ENCODE measurements at places on chromosomes 3 and 15. TPM values are rescaled to one million over a fixed set of nuclear protein-coding genes. Genes with fewer than 3 reads are reported as not detected.

GRCh38 chr3:65986285-65986684, 52.4 kb downstream of the MAGI1 start:
- DNase-seq, result no peak

- DNase-seq, result no peak
Observed at GRCh38 chr3:149188494-149188893, 33.1 kb downstream of the CP start.

DNA sequence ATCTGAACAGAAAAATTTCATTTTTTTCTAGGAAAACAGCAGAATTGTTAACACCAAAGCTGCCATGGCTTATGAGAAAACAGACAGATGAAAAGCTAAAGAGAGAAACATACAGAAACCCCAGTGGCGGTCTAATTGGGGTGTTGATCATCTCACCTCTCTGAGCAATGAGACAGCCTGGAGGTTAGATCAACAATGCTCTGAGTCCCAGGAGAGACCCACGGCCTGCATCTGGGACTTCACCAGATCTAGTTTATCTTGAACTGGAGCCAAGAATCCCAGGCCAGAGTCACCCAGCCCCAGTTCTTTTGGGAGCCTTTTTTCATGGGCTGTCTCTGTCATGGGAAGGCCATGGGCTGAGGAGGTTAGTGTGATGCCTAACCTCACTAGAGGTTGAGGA, 3.5 kb upstream of the GALNT15 start:
- no peak for DNase-seq

DNA sequence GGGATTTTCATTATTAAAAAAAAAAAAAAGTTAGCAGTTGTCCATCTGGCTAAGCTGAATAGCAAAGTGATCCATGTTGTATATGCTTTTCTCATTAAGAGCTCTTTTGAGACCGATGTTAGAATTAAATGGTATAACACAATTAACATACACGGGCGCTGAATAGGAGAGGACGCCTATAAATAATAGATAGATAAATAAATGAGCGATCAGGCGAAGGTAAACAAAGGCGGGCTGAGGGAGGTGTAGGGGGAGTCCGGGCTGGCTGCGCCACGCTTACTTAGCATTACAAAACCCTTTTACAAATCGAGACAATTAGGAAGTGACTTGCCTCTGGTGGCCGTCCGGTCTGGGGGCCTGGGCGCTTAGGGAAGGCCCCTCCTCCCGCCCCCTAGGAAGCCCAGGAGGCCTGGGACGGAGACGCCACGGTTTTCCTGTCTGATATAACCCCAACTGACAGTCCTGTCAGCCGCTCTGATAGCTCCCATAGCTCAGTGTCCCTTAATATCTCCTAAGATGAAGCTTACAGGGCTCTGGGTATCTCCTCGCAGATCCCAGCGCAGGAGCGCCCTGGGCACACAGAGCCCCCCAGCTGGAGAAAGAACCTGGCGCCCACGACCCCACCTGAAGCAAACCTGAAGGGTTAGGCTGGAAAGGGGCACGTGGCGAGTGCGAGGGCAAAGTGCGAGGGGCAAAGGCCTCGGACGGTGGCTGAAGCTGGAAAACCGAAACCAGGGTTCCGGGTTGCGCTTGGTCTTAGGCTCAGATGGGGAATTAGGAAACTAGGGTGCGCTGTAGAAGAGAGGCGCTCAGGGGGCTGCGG, 3.6 kb downstream of the SOX14 start:
- DNase-seq, result no peak

GRCh38 chr3:102230057-102230456, 204.8 kb upstream of the ZPLD1 start:
- no peak for DNase-seq

The ALDH1L1 gene
- total RNA-seq, result 5.6 TPM

GRCh38 chr3:48595526-48596121, 495 bp upstream of the COL7A1 start:
- peak; percentile 93 for DNase-seq

GRCh38 chr3:98812851-98813374, 49.8 kb downstream of the ST3GAL6 start:
- DNase-seq, result no peak

The ZNF654 gene
- 20.2 TPM for total RNA-seq

GRCh38 chr15:90561344-90562244, 31.9 kb downstream of the CRTC3 start:
- no peak for DNase-seq

DNA sequence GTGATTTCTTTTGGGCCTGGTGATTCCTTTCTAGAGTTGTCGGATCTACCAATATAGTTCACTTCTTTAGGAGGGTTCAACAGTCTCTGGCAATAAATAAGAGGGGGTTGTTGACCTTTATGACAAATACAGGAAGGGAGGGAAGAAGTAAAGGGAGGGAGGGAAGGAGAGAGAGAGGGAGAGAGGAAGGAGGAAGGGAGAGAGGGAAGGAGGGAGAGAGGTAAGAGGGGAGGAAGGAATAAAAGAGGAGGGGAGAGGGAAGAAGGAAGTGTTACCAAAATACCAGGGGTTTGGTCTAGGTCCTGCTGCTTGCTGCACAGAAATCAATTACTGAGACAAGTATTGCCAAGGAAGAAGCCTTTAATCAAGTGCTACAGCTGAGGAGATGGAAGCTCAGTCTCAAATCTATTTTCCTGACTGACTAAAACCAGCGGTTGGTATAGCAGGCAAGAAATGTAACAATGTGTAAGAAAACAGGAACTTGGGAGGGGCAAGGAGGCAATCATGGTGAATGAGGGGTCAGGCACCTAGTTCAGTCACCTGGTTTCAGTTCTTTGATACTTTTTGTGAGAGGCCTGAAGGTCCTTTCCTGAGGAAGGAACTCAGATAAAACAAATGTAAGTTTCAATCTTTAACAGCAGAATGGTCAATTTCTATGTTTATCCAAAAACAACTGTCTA, 14.1 kb upstream of the TMEM40 start:
- no peak for DNase-seq

The SLC28A1 gene
- not detected for total RNA-seq

DNA sequence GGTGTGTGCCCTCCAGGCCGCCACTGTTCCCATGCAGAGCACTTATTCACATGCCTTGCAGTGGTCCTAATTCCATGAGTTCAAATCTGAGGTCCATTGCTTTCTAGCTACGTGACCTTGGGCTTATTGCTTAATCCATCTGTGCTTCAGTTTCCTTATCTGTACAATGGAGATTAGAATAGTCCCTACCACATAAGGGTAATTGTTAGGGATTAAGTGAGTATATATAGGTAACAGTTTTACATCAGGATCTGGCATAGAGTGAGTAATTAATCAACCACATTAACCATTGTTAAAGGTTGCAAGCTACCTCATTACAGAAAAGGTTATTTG, 7.6 kb downstream of the CPN2 start:
- DNase-seq, result no peak

GRCh38 chr15:88917760-88918159, 4.6 kb upstream of the MFGE8 start:
- DNase-seq, result no peak

The KLHL40 gene
- total RNA-seq, result not detected

GRCh38 chr3:149417174-149417573, 39.7 kb upstream of the TM4SF1 start:
- no peak for DNase-seq

The MAP6D1 gene
- 1.4 TPM for total RNA-seq

DNA sequence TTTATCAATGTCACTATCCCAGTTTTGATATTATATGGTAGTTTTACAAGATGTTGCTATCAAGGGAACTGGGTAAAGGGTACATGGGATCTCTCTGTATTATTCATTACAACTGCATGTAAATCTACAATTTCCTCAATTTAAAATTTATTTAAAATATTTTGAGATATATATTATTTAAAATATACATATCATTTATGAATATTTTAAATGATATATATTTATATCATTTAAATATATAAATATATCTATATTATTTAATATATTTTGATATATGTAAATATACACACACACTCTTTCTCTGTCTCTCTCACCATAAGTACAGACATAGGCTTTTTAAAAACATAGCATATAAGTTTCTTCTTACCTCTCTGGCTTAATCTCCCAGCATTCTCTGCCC, 104.7 kb downstream of the TP63 start:
- DNase-seq, result no peak

The PFN2 gene
- 88.9 TPM for total RNA-seq

DNA sequence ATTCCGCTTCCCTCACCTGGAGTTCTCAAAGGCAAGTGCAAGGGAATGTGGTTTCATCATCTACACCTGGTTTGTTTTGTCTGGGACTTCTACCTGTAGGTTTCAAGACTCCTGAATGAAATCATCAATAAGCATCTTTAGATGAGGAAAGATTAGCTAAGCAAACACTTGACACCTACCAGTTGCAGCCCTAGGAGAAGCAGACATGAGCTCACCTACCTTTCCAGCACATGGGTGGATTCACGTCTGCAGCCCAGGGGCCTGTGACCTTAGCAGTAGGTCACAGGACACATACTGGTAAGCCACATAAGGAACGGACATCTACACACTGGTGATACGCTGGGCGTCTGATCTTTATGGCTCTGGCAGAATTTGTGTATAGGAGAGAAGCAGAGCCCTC, 26.7 kb downstream of the SLCO2A1 start:
- DNase-seq, result no peak

DNA sequence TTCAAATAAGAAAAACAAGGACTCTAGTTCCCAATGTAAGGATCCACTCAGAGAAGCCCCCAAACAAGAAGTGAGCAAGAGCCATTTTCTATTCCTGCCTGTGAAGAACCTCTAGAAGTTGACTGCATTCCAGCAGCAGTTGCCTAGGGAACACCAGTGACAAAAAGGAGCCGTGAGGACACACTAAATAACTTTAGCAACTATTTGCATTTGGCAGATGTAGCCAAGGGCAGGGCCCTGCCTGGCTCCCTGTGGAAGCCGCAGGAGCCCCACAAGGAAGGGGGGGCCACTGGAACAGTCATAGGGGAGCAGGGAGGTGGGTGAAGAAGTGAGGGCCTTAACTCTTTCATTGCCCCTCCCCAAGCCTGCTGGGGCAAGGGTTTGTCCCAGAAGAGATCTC, 470.2 kb upstream of the PROK2 start:
- DNase-seq, result no peak

All from posterior vena cava (tissue), 2 donors.